DMS153 (cell line): ENCODE measurements at places on chromosomes 6 and 20.
A peak's percentile ranks its signal among the peaks of the same experiment; 100 is the strongest.

DNA sequence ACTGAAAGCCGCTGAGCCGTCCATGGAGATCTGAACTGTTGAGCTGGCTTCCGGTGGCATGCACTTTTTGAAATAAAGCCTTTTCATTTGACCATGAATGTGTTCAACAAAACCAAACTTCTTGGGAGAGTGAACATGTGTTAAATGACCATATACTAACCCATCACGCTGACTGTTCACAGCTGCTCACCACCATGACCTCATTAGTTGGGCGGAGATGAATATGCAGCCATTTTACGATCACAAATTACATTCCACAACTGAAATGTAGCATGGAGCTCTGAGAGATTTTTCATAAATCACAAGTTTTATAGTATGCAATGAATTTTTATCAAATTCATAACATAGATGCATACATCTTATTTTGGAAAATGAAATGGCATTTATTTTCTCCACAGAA lies 4.2 kb downstream of the RAMACL start:
- no peak for DNase-seq

DNA sequence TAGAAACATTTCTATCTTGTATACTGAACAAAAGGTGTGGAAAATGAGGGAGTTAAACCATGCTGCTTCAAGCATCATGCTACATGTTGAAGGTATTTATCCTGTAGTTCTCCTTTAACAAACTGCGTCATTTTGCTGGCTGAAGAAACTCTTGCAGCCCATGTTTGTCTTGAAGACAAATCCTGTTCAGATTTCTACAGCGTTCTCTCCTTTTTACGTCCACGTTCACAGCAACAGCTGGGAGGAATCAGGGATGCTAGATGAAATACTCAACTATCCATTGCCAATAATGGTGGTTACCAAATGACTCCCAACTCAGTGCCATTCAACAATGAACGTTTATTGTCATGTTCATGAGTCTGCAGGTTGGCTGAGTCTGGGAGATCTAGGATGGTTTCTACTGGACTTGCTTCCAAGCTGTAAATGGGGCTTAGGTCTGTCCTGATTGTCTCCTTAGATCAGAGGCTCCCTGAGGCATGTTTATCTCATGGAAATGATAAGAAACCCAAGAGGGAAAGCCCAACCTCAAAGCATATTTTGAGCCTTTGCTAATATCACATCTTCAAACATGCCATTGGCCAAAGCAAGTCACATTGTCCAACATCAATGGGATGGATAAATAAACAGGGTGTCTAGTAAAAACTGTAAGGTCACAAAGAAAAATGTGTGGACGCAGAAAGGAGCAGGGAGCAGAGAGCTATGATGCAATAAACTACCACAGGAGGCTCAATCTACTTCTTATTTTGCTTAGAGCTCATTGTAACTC lies 2.7 kb upstream of the PLCB1 start:
- DNase-seq, result no peak

DNA sequence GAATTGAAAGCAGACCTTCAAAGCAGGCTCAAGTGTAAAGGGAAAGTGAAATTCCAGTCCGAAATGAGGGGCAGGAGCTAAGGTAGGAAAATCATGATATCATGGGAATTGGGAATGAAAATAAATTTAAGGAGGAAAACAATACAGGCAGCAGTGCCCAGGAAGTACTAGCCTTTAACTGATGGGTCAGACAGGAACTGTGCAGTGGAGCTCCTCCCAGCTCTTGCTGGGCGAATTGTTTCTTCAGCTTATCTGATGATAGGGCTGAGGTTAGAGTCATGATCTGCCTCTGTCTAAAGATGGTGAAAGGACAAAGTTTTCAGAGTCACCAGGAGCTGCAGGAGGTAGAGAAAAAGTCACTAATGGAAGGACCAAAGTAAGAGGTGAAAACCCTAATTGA lies 457.9 kb upstream of the PTCHD4 start:
- DNase-seq, result no peak

- DNase-seq, result no peak
These were observed 118.6 kb upstream of the CCDC28A start for GRCh38 chr6:138654715-138655634.

DNA sequence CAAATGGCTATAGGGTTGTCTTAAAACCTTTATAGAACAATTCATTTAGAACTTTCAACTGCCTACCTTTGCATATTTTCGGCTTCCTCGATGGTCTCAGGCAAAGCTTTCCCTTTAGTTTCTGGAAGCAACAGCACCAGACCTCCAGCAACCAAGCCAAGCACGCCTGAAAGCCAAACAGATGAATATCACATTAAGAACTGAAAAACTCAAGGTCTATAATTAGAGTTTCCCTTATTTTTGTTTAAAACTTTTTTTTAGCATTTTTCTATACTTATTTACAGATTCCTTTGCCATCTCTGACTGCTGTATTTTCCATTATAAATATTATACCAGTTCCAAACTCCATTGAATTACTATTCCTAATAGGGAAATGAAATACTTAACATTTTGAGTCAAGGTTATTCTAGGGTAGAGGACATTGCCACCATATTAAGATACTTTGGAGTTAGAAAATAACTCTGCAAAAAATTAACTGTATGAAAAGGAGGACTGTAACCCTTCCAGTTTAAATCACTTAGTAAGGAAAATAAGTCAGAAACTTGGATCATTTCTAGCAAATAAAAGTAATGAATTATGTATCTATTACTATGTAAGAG lies 33.9 kb downstream of the SLC22A2 start:
- no peak for DNase-seq

GRCh38 chr20:672963-673602 lies 2.5 kb downstream of the SCRT2 start:
- no peak for DNase-seq

DNA sequence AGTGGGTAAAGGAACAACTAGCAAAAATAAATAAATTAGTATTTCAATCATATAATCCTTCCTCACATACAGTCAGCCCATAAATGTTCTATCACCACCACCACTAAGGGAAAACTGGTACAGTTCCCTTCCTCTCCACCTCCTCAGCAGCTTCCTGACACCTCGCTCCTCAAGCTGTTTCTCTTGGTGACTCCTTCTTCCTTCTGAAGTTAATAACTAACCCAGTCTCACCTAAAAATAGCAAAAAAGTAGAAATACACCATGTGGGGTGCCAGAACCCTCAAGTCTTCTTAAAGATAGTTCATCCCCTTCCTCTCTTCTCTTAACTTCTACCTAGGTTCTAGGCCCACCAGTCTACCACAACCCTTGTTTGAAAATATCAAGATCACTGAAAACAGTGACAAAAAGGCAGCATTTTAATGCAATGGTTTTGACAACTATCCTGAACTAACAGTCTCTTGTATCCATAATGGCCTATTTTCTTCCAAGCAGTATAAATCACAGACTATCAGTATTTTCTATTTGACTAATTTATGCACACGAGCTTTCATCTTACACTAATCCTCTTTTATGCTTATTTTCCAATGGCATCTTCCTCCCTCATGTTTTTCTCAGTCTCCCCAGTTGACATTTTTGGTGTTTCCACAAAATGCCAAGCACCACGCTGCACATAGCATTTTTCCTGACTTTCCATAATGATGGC lies 85.5 kb downstream of the KHDC1L start:
- no peak for DNase-seq

DNA sequence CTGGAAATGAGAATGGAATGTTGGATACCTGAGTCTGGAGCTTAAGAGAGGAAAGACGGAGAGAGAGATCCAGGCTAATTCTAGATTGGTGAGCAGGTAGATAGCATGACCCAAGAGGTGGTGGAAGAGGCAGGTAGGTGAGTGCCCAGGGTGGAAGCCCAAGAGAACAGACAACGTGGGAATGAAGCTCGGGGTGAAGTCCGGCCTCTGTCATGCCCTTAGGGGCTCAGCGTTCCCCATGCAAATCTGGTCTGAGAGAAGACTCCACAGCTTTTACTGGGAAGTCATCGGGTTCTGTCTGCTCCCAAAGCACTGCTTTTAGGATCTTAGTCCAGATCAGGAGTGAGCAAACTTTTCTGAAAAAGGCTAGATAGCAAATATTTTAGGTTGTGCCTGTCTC lies 3.6 kb downstream of the NELFCD start:
- DNase-seq, result no peak

DNA sequence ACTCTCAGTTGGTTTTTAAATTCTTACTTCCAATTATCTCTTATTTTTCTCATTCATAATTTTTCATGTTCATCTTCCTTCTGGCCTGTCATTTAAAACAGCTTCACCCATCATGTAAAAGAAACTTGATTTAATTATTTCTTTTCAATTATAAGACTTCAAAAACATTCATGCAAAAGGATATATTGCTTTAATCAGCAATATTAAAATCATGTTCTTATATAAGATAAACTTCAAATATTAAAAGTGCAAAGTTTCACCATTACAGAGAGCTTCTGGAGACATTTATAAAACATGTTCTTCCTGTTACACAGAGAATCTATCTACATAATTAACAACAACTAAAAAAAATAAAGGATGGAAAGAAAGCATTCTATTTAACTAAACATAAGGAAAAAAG lies 396.7 kb upstream of the RUNX2 start:
- no peak for DNase-seq

DNA sequence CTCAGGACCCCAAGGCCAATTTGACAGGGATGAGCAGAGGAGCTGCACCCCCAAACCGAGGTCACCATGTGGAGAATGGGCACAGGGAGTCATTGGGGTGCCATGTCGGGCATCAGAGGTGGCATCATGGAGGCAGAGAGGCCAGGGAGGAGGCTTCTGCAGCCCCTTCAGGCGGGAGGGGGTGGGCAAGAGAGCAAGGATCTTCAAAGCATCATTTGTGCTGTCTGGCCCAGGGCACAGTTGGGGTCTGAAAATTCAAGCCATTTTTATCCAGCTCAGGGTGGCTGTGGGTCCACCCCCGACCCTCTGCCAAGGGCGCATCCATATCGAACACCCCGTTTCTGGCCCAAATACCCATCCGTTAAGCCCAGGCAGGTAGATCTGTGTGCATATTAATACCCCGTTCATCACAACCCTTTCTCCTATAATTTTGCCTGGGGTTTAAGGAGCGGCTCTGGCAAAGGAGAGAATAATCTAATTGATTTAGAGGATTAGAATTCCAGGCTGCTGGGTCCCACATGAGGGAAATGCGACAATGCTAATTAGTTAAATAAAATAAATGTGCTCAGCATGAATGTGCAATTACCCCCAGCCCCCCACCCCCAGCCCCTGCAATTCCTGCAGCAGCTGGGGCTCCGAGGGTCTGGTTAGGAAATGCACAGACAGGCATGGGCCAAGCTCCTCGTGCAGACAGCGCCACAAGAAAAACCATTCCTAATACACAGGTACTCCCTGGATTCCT lies 31.9 kb downstream of the VSTM2L start:
- DNase-seq, result no peak

DNA sequence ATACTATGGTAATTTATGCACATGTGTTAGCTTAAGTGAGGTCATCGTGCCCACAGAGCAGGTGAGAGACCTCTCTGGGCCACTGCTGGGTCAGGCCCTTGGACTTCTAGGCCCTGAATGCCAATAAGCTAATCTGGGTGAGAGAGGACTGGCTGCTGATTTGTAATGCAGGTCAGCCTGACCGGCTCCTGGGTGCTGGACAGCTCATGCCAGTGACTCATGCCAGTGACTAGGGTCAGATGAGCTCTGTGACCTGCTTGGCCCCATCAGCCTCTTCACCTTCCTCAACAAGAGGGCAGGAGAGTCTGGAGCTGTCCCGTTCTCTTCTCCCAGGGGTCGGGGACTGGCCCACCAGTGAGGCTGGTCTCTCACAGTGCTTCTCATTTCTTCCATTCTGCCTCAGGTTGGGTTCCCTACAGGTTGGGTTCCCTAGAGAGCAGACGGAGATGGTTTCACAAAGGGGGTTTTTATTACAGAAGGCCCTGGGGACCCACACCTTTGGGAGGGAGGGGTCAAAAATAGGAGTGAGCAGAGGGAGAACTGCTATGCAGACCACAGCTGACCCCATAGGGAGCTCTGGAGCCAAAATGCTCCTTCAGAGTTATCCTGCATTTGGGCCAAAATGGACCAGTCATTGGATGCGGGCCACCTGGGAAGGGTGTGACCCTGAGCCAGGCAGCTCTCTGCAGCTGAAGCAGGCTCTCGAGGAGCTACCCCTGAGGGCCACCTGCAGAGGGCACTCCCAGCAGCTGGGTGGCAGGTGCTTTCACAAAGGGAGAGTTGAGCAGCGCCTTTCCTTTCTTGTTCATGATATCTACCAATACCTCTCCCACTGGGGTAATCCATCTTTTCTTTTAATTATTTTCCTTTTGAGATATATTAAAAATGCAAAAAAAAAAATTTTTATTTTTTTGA lies 2.2 kb upstream of the OXT start:
- DNase-seq, result peak; percentile 49

- DNase-seq, result no peak
These were observed 84.6 kb downstream of the DCDC2 start for GRCh38 chr6:24273096-24273870.

DNA sequence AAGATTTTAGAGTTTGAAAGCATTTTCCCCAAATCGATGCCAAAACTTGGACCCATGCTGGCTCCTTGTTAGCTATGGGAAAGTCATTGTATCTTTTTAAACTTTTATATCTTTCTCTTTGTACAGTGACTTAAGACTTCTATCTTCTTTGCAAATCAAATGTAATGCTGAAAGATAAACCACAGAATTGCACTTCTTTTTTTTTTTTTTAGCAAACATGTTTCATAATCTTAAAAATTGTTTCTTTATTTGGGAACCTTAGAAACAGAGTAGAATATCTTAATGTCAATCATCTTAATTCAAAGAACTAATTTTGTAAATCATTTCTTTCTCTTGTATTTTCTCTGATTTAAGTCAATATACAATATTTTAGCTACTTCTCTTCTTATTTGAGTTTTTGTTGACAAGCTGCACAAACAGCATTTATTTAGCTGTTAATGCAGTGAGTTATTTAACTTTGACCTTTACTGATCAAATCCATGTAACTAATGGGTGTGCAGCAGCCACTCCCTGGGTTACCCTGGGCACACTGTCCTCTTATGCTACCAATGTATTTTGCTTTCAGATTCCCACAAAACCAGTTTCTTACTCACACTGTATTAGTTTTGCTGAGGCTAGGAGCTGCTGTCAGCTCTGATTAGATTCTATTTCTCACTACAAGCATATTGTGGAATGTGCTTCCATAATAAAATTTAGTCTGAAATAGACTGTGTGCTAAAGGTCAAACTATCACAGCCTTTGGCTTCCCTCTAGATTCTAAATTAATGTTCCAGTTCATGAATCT lies 279.6 kb downstream of the ADGB start:
- DNase-seq, result no peak

GRCh38 chr6:32830017-32830416 lies 8.5 kb downstream of the TAP2 start:
- no peak for DNase-seq

- DNase-seq, result no peak
These were observed 11.4 kb downstream of the FAM184A start for GRCh38 chr6:119067091-119067490.

GRCh38 chr20:37734228-37734985 lies 40.6 kb downstream of the CTNNBL1 start:
- no peak for DNase-seq

- no peak for DNase-seq
These were observed 5.7 kb downstream of the SOD2 start for GRCh38 chr6:159687341-159687740.

GRCh38 chr6:79416931-79417330 lies 120.3 kb downstream of the LCA5 start:
- DNase-seq, result no peak

GRCh38 chr6:44044154-44044539 lies 83.1 kb downstream of the MRPL14 start:
- no peak for DNase-seq

GRCh38 chr6:149043476-149044130 lies 273.9 kb upstream of the TAB2 start:
- no peak for DNase-seq
